ENCODE measurements at places on chromosomes 7 and 10.

DNA sequence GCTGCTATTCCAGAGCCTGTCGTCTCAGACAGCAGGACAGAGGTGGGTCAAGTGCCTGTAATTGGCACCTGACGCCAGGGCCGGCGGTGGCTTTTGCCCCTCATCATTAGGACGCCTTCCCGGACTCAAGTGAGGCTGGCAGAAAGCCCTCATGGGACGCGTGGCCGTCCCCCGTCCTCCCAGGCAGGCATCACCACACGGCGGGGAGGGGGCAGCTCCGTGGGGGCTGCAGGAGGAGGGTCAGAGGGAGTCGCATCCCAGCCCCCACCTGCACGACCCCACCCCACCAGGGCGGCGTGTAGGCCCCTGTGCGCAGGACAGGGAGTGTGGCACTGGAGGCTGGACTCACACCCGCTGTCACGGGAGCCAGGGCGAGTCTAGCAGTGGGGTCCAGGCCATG is 16.3 kb downstream of the CFAP46 start:
- no peak for DNase-seq

DNA sequence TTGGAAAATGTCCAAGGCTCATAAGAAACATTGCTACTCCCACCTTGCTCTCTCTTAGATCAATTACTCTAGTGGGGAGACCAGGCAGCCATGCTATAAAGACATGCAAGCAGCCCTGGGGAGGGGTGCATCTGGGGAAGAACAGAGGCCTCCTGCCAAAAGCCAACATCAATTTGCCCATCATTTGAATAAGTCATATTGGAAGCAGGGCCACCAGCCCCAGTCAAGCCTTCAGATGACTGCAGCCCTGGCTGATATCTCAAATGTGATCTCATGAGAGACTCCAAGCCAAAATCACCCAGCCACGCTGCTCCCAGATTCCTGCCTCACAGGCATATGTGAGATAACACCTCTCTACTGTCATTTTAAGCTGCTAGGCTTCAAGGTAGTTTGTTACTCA is 157.5 kb upstream of the PDE1C start:
- no peak for DNase-seq

DNA sequence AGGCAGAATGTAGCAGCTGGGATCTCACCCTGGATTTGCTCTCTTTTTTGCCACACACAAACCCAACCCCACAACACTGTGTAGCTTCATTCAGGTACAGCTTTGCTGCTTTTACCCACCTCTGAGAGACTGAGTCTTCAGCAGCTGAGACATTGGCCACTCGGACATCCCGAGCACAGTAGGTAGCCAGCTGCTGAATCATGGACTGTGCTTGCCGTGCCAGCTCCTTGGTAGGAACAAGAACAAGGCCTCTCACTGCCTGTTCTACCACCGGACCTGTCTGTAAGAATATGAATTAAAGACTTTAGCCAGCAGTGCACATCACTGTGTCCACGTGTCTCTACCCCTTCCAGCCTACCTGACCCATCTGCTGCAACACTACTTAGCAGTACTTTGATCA is 937 bp downstream of the DDX56 start:
- DNase-seq: no peak

- DNase-seq: no peak
Measured at GRCh38 chr7:140400381-140400780, 2.1 kb upstream of the SLC37A3 start.
